ENCODE measurements at places on chromosomes 16 and 17.

GRCh38 chr17:35729405-35729833 lies 2.0 kb upstream of the RASL10B start:
- no peak for DNase-seq

DNA sequence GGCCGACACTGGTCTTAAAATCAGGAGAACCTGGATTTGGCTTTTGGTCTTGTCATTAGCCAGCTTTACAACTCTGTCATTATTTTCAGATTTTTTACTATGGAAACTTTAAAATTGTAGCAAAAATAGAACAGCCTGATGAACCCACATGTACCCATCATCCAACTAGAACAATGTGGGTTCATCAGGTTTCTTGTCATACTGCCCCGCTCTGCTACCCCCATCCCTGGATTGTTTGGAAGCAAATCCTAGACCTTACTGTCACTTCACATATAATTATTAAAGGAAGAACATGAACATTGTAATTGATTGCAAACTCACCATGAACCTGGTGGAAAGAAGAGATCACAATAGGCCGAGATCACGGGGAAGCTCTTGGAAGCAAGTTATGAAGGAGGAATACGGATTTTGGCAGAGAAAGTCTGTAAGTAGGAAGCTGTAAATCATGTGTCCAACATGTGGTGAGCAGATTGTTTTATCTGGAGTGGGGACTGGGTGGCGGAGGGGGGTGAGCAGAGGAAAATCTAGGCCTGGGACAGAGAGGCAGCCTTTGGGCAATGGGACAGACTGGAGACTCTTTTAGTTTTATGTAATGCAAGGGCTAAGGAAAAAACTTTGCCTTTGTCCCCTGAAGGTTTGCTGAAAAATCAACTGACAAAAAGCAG lies 67.0 kb downstream of the PITPNC1 start:
- DNase-seq = no peak

DNA sequence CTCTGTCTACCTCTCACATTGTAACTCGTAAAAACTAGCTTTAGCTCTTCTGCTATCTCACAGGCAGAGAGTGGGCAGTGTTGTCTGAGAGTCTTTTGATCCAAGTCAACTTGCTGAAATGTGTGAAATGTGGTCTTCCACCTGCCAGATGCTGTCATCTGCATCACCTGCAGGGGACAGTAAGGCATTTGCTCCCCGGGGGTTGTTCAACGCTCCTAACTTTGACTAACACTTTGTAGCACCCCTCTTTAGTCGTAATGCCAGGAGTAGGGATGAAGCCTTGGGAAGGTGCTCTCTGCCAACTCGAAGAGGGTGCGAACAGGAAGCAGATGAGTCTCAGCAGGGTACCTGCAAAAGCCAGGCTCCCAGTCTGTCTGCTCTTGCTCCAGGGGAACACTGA lies 36.1 kb downstream of the SNX11 start:
- DNase-seq = no peak

DNA sequence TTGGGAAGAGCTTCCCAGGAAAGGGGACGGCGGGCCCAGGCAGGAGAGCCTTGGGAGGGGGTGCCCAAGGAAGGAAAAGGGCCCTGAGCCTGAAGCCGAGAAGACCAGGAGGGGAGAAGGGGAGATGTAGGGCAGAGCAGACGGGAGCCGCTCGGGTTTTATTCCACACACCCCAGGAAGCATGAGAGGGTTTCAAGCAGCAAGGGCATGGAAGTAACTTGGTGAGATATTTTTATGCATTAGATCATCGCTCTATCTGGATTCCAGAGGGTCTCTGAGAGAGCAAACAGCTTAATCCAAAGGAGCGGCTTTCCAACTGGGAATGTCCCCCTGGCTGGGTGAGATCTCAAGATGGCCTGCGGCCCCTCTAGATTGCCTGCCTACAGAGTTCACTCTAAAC lies 171.0 kb downstream of the IRX3 start:
- no peak for DNase-seq

Data from Kasumi-1 (cell line).